Stomach (tissue), 19 donors: ENCODE measurements at places on chromosomes 5 and 9.

DNA sequence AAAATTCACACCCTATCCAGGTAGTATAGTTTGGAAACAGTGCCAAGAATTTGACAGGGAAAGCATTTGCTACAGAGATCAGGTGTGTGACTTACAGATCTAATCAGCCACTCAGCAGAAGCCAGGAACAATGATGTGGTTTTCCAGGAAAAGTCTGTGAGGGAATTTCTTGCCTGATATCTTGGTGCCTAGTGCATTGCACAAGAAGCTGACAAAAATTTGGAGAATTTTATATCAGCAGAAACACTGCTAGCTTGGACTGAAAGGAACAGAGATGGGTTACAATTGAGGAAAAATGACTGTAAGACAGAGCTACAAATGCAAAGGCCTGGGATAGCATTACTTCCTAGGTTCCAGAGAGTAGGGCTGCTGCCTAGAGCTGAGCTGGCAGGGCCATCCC, 658.1 kb upstream of the CHD1 start:
- no peak for DNase-seq

DNA sequence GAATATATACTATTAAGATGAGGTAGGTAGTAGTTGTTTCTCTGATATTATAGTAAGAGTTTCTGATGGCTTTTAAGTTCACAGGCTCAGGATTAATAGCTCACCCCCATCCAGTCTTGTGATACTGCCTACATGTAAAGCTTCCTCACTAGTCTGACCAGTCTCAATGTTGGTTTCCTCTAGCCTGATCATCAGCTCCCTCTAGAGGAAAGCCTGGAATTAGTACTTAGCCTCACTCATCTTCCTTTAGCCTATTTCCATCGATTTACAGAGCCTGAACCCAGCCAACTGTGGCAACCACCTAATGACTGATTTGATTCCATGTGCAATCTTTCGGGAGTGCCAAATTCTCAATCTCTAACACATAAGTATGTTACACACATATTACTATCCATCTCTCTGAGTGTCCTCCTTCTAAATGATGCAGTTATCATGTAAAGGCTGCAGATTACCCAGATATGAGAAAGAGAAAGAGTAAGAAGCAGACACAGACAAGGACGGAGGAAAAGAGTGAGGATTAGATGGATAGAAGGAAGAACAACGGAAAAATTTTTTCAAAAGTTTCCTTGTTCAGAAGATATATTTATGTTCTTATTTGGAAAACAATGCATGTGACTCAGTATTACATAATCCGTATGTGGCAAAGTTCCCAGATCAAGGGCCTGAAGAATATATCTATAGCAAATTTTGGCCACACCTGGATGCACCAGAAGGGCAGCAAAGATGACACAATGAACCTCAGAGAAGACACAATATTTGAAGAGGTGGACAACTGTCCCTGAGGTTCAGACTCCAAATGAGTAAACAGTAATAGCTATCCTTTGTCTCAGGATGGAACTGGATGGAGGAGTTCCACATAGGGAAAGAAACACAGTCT, 333.7 kb downstream of the ELAVL2 start:
- no peak for DNase-seq

DNA sequence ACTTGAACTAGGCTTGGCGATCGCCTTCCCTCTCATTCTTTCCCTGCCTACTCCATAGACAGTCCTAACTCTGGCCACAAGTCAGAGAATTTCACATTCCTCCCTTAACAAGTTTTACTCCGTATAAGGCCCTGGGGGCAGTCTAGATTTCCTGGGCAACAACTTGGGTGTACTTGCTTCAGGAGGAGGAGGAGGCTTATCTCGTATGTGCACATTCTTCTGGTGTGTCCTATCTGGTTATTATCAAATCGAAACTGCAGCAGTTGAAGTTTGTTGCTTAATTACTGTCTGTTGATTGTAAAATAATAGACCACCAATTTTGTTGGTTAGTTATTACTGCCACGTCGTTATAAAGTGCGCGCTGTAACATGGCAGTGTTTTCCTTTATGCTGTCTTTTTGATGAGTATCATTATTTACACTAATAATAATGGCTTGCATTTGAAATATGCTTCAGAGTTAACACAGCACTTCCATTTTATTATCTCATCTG, 42.0 kb downstream of the PIP5K1B start:
- no peak for DNase-seq

GRCh38 chr5:112681481-112681908, 56.2 kb upstream of the APC start:
- no peak for DNase-seq

DNA sequence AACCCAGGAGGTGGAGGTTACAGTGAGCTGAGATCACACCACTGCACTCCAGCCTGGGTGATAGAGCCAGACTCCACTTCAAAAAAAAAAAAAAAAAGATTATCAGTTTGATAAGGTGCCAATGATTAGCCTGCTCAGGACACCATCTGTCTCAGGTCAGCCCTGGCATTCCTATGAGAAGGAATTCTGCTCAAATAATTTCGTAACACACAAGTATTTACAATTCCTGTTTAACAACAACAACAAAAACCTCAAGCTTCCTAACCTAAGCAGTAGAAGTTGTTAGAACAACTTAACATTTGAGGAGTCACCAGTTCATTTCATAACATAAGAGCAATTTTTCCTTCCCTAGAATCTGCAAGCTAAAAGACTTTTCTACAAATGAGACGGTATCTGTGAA, 85.0 kb downstream of the LHFPL2 start:
- DNase-seq, result no peak

- no peak for DNase-seq
Measured at GRCh38 chr9:114430457-114430856, 42.7 kb upstream of the AKNA start.

- DNase-seq, result no peak
Measured at GRCh38 chr5:150413176-150413901, 629 bp upstream of the CD74 start.

GRCh38 chr9:98021306-98022040, 35.1 kb upstream of the NANS start:
- DNase-seq, result peak; percentile 17

GRCh38 chr9:4506490-4506889, 16.2 kb downstream of the SLC1A1 start:
- no peak for DNase-seq

DNA sequence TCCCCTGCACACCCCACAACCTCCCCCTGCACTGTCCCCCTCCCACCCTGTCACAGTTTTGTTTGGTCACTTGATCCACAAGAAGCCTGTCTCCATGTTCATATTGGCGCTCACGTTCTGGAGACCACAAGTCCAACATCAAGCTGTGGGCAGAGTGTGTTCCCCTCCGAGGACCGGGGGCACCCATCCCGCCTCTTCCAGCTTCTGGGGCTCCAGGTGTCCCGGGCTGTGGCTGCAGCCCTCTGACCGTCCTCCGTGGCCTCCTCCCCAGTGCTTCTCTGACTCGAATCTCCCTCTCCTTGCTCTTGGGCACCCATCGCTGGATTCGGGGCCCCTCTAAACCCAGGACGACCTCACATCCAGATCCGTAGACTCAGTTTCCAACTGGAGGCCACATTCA, 49.2 kb downstream of the PLEKHG4B start:
- DNase-seq, result no peak

DNA sequence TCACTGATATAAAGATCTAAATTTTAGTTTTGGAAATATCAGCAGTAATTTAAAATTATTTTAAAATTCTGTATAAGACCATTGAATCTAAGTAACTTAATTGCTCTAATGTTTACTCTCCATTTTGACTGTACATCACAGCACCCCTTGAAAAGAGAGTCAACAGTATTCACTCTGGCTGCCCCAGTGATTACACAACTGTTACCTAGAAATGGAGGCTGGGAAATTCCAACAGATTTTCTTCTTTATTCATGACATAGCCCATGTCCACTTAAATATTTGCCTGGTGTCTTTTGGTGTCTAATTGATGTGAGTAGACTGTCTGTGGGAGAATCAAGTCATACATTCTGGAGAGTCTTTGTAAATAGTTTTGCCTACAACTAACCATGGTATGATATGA, 301.8 kb upstream of the CDH6 start:
- no peak for DNase-seq

DNA sequence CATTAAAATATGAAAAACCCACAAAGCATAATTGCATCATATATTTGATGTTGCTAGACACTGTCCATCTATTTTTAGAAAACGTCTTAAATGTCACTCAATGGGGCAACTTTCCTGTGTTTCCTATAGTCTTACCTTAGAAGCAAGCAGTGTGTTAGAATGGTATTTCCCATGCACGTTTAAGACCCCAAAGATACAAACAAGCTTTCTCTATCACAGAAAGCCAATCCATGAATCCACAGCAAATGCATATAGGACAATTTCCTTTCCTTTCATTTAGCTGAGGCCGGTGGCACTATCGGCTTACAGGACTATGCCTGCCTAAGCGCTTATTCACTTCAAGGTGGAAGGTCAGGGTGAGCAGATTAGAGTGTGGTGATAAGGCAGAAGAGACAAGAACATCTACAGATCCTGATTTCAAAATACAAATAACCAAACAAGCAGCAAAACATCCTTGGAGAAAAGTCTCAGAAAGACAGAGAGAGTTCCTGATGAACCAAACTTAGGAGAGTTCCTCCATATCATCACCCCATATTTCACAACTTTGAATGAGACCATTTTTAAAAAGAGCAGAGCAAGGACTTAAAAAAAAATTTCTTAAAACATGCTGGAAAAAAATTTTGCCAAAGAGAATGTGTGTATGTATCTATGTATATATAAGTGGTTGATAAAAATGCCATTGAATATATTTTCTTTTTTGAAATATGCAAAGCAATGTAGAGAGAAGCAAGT, 57.2 kb downstream of the MEF2C start:
- DNase-seq, result no peak

GRCh38 chr5:1771149-1772065, 28.2 kb downstream of the MRPL36 start:
- no peak for DNase-seq

- peak; percentile 80 for DNase-seq
Measured at GRCh38 chr5:127878174-127878750, 175.1 kb downstream of the CCDC192 start.

- peak; percentile 9 for DNase-seq
Measured at GRCh38 chr5:166370928-166371690, 1920.3 kb upstream of the WWC1 start.

DNA sequence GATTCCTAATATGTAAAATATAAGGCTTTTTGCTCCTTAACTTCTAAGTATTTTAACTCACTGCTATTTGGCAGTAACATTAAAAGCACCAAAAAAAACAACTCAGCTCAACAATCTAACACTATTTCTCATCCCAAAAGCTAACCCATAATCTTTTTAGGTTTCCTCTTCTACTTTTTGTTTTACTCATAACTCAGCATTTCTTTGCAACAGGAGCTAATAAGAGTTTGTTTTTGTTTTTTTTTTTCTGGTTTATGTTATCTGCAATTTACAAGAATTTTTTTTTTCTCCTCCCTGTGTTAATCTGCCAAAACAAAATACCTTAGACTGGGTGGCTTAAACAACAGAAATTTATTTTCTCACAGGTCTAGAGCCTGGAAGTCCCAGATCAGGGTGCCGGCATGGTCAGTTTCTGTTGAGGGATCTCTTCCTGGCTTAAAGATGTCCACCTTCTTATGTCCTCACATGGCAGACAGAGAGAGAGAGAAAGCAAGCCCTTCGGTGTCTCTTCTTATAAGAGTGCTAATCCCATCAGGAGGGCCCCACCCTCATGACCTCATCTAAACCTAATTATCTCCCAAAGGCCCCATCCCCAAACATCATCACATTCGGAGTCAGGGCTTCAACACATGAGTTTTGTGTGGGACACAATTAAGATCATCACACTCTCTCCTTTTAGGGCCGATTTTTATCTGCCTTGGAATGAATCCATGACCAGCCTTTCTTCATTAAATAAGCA, 31.2 kb downstream of the ARL15 start:
- DNase-seq, result no peak
